ENCODE measurements at places on chromosomes 1 and 21.
A peak's percentile ranks its signal among the peaks of the same experiment; 100 is the strongest.

DNA sequence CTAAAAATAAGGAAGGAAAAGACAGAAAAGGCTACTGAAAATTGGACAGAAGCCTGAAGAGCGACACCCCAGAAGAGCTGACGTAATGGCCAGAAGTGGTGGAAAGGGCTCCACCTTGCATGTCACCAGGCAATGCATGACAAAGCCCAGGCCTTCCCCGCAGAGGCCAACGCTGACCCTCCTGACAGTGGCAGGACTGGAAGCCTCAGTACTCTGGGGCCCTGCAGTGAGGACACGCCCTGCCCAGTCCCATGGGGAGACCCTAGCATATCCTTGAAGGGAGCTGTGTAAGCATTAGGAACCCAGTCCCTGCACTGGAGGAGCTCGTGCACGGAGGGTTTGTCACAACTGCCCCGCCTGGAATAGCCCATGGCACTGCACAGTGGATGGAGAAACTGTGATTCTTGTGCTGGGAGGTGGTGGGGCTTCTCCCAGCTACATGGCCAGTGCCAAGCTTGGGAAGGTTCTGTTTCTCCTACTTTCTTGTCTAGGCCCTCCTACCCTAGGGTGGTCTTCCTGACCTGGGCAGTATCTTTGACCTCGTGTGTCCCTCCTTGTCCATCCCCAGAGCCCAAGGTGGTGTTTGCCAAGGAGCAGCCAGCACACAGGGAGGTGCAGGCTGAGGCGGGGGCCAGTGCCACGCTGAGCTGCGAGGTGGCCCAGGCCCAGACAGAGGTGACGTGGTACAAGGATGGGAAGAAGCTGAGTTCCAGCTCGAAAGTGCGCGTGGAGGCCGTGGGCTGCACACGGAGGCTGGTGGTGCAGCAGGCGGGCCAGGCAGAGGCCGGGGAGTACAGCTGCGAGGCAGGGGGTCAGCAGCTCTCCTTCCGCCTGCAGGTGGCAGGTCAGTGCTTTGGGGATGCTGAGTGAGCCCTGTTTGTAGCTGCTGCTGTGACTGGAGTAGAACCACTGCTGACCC, 60.4 kb downstream of the OBSCN start:
- DNase-seq, result no peak

DNA sequence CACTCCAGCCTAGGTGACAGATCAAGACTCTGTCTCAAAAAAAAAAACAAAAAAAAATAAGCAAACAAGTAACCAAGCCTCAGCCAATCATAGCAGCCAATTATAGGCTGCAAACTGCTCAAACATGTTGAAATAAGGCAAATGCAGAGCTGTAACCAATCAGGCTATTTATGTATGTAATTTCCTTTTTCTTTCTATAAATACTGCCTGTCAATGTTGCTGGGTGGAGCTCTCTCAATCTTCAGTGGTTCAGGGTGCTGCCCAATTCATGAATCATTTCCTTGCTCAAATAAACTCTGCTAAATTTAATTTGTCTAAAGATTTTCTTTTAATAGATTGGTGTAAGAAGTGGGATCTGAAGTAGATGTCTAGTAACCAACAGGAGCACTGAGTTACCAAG, 11.6 kb upstream of the CD1D start:
- no peak for DNase-seq

- no peak for DNase-seq
Observed at GRCh38 chr1:183241471-183241870, 55.4 kb downstream of the LAMC2 start.

DNA sequence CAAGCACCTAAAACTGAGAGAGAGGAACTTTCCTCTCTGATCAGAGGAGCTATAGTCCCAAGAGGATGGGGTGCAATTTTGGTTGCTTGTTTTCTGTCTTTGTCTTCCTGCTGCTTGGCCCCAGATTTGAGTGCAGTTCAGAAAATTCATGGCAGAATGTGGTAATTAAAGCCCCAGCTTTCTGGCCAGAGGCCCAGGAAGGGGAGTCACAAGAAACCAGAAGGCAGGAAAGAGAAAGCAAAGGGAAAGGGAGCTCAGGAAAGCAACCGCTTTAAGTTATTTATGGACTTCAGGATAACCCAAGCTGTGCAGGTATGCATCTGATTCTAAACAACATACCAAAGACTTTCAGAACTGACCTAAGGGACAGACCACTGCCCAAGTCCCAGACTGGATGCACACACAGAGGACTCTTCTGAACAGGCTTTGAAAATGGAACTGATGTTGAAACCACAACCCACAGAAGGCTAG, 88.8 kb downstream of the ST3GAL3 start:
- DNase-seq, result no peak

GRCh38 chr1:87226341-87226760, 102.3 kb upstream of the LMO4 start:
- no peak for DNase-seq

GRCh38 chr1:15633756-15634420, 16.6 kb downstream of the DDI2 start:
- DNase-seq, result no peak

DNA sequence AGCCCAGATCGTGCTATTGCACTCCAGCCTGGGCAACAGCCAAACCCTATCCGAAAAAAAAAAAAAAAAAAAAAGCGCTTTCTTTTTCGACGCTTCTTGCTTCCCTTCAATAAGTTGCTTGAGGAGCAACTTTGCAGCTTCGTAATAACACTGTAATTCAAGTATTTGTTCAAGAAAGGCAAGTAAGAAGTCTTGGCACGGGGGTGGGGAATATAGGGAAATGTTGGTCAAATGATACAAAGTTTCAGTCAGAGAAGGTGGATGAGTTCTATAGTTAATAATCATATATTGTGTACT, 871 bp upstream of the PSMA5 start:
- DNase-seq, result no peak

GRCh38 chr1:171110621-171111326, 20.1 kb downstream of the FMO3 start:
- no peak for DNase-seq

DNA sequence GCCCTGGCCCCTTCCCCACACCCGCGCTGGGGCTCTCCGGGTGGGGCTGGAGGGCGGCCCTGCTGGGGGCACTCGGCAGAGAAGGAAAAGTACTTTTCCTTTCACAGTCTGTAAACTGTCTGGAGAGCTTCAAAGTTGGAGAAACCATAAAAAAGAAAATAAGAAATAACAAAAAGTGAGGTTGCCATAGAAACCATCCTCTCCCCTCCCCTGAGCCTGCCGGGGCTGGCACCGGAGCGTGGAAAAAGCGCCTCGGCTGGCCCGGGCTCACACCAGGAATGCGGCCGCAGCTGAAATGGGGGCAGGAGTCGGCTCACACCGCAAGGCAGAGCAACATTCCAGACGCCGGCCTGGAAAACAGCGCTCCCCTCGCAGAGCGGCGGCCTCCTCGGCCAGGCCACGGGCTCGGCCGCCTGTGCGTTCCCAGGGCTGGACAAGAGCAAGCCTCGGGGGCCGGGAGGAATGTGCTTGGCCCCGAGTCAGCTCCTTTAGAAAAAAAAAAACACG, 69.2 kb downstream of the MORN1 start:
- peak; percentile 44 for DNase-seq

DNA sequence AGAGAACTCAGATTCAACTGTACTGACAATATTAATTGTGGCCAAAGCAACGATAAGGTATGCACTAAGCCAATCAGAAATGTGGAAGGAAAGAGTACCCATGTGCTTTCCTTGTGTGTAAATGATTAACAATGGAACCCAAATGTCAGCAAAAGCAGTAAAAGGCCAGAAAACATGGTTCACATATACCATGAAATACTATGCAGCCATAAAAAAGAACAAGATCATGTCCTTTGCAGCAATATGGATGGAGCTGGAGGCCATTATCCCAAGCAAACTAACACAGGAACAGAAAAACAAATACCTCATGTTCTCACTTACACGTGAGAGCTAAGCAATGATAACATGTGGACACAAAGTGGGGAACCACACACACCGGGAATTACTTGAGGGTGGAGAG, 78.5 kb downstream of the SUSD4 start:
- no peak for DNase-seq

DNA sequence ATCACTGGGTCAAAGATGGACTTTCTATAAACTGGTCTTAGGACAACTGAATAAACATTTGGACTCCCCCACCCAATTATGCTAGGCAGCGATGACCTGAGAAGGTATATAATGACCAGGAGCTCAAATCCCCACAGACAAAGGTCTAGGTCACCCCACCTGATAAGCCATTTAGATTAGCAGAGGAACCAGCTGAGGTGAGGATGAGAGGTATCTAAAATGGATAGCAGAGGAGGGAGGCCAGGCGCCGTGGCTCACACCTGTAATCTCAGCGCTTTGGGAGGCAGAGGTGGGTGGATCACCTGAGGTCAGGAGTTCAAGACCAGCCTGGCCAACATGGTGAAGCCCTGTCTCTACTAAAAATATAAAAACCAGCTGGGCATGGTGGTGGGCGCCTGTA, 33.7 kb downstream of the PABPC4 start:
- no peak for DNase-seq

- DNase-seq, result peak; percentile 71
Observed at GRCh38 chr1:167935216-167936067, 1.0 kb upstream of the DCAF6 start.

- no peak for DNase-seq
Observed at GRCh38 chr1:25425098-25426085, 4.8 kb upstream of the RHCE start.

DNA sequence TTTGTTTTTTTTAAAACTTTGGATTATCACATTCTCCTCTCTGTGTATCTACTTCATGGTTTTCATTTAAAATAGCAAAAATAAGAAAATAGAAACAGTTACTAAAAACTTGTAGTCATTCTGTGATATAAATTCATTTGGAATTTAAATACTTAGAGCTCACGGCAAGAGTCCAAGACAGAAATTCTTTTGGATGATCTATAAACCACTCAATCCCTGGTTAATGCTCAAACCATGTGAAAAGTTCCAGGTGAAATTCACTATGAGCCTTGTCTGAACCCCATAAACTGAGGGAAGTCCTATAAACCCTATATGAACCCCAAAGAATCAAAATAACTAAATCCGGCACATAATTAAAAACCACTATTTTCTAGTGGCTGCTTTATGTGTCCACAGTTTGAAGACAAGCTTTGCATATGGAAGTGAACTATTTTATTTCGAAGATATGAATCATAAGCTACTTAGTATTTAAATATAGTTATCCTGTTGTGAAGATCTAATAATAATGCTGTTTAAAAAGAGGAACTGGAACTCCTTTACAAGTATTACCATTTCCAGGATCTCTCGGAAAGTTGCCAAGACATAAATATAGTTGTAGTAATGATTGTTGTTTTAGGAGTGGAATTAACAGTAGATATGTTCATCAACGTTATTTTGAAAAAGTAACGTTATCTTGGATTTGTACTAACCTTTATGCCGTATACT, 163.5 kb downstream of the NFIA start:
- DNase-seq, result no peak

- no peak for DNase-seq
Observed at GRCh38 chr1:158809862-158810261, 21.3 kb upstream of the MNDA start.

- DNase-seq, result no peak
Observed at GRCh38 chr1:153359241-153359640, 1.6 kb downstream of the S100A9 start.

GRCh38 chr21:42579456-42580075, 65.9 kb downstream of the SLC37A1 start:
- no peak for DNase-seq

DNA sequence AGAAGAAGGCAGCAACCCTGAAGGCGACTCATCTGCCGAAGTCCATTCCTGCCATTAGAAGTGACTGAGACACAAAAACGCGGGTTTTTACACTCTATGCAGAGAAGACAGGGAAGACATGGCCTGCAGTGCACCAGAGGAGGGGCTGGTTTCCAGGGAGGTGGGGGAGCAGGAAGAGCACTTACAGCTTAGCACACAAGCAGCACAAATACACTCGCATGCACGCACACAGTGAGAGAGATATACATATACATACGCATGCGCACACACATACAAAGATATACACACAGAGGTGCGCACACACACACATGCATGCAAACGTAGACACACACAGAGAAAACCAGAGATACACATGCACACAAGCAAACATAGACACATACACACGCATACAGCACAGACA, 210.9 kb upstream of the CSF3R start:
- no peak for DNase-seq

DNA sequence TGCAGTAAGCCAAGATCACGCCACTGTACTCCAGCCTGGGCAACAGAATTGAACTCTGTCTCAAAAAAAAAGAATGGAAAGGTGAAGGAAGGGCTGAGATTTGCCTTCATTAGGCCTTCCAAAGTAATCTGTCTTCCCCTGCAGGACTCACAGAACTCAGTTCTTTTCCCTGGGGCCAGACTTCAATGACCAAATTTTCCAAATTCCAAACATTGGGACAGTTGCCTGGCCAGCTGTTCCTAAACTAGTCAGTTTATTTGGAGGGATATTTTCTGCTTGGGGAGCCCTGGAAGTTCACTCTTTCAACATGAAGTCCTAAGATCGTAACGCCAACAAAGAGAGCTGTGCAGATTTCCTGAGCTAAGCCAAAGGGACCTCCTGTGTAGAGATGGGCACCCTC, 5.4 kb upstream of the DEDD start:
- no peak for DNase-seq

DNA sequence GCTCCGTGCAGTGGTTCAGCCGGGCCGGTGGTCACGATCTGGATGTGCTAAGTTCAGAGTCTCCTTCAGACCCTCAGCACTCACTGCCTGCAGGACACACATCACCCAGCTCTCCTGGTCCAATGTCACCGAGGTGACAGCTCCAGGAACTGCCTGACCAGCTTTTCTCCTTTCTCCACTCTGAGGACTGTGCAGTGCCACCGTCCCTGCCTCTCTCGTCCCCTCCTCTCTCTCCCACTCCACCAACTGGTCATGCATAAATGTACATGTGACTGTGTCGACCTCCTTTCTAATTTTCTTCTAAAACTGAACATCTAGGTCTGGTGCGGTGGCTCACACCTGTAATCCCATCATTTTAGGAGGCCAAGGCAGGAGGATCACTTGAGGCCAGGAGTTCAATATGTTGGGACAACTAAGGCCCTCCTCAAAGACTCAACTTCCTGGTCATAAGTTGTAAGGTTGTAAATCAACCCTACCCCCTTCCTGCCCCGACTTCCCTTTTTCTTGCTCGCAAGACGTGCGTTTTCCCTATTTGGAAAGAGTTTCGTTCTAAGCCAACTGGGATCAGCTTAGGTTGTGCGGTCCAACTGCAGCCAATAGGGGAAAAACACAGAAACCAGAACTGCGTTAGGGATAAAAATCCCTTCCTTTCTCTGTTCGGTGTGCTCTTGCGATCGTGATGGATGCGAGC, 53.1 kb downstream of the MEGF6 start:
- no peak for DNase-seq

DNA sequence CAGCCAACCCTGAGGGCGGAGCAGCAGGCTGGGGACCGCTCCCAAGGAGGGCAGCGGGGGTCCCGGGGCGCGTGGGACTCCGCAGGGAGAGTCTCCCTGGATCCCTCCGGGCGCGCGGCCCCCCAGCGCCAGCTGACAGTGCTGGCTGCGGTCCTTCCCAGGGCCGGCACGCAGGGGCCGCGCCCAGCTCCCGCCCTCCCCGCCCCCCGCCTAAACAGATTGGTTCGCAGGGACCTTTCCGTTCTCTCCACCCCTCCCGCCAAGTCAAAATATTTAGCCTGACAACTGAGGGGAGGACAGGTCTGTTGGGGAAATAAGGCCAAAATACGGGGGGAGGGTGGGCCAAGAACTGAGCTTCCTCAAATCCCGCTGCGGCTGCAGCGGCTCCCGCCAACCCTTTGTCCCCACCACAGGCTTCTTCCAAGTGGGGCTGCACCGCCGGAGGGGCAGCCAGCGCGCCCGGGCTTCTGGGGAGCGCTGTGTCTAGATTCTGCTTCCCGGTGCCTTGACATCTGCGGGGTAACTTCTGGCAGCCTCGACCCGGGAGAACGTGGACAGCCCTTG, at the start of gene INSRR:
Gene INSRR (minus strand): TSS at position 159 of the 564 bp plus-strand sequence. CDS start 496 bp downstream, outside the sequence.
- no peak for DNase-seq

GRCh38 chr1:230114237-230114651, 47.2 kb downstream of the GALNT2 start:
- no peak for DNase-seq

Data from GOT3 (cell line).